ENCODE measurements at places on chromosomes 1 and 21. TPM values are rescaled to one million over a fixed set of nuclear protein-coding genes. Genes with fewer than 3 reads are reported as not detected.

The BMP8B gene
- 12.2 TPM for total RNA-seq

The FAM72B gene
- total RNA-seq: 15.2 TPM

The AADACL4 gene
- not detected for total RNA-seq

The GREM2 gene
- total RNA-seq: 0.03 TPM

The NGF gene
- not detected for total RNA-seq

The TSPAN2 gene
- total RNA-seq: 0.02 TPM

The RSPO1 gene
- not detected for total RNA-seq

The AGT gene
- total RNA-seq: 1.6 TPM

The LAPTM5 gene
- total RNA-seq: 34.9 TPM

The KLHL21 gene
- total RNA-seq: 44.8 TPM

The LRRC7 gene
- total RNA-seq: not detected

The SERPINC1 gene
- 0.22 TPM for total RNA-seq

The LEFTY2 gene
- total RNA-seq: 0.77 TPM

The C1orf87 gene
- not detected for total RNA-seq

The SSX2IP gene
- 27.2 TPM for total RNA-seq

The VWA5B1 gene
- not detected for total RNA-seq

Data from SJCRH30 (cell line).